Activated effector memory CD4-positive, alpha-beta T cell treated with anti-CD3 and anti-CD28 coated beads, Interleukin-2, amount 50 U/mL, for 16 hours (primary cell): ENCODE measurements at places on chromosomes 7 and 10.

- DNase-seq: no peak
Observed at GRCh38 chr10:78359640-78360091, 326.0 kb downstream of the RPS24 start.

- no peak for DNase-seq
Observed at GRCh38 chr7:39095875-39096619, 118.3 kb downstream of the POU6F2 start.

- DNase-seq: no peak
Observed at GRCh38 chr10:108749042-108749441, 1174.3 kb downstream of the XPNPEP1 start.

DNA sequence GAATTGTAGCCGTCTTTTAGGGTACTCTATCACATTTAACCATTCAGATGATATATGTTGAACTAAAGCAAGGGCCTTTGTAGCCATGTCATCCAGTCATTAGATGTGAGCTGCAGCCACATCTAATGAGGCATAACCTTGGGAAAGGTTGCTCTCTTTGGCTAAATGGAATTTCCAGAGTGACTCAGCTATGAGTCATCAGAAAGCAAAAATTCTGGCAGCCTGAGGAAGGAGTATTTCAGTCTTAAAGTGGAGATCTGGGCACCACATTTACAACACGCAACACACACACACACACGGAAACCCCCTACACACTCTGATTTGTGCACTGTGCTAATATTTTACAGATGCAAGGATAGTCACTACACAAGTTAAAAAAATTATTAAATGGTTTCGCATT, 176.9 kb upstream of the ZWINT start:
- DNase-seq: no peak

- DNase-seq: no peak
Observed at GRCh38 chr10:29737074-29737593, 102.4 kb upstream of the SVIL start.

DNA sequence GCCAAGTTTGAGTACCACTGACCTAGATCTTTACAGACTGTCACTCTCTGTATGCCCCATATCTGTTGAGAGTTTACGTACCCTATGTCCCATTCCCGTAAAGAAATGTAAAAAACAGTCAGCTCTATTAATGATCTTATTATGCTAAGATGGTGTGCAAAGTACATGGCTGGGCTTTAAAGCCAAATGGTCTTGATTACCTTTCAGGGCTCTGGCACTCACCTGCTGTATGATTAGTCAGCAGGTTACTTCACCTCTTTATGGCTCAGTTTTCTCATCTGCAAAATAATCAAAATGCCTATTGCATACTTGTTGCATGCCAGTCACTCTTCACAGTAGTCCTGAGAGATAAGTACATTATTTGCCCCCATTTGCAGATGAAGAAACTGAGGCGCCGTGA, 54.2 kb downstream of the LHFPL3 start:
- DNase-seq: no peak

DNA sequence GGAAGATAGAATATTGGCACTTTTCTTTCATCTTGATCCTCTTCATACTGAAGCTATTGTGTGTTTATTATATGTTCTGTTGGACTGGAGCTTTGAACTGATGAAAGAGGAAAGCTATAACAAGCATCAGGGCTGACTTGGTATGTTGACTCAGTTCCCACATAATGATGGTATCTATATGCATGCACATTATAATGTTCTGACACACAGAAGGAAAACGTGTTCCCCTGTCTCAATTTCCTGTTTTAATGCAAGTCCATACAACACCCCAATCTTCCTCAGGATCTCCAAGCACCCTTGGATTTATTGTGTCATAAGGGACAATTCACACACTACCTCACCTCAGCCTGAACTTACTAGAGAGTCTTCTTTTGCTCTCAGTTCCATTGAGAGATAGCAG, 8.3 kb upstream of the WASL start:
- no peak for DNase-seq

DNA sequence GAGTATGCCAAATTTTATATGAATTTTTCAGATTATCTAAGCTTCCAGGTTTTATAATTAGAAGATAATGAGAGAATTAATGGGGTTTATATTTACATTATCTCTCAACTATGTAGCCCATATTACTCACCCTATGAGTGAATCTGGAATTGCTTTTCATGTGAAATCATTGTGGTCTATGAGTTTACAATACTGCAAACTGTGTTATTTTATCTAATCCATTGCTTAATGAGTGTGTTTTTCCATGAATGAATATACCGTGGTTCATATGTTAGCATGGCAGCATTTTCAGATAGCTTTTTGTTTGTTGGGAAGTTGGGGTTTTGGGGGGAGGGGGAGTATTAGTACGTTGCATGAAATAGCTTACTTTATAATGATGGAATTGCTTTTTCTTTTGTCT, 44.5 kb downstream of the FGFBP3 start:
- DNase-seq: no peak

DNA sequence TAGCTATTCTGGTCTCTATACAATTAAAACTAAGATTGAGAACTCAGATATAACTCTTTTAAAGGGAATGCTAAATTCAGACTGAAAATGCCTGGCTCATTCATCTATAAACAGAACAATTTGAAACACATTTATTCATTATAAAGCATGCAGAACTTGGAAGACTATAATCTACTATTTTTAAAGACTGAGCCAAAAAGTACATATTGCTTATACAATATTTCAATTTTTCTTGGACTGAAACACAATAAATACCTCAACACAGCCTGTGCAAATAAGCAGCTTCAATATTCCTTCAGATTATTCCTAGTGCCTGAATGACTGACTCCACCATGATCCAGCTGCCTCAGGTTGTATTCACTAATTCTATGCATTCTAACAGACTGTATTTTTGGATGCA, 15.5 kb upstream of the PHYH start:
- DNase-seq: no peak

DNA sequence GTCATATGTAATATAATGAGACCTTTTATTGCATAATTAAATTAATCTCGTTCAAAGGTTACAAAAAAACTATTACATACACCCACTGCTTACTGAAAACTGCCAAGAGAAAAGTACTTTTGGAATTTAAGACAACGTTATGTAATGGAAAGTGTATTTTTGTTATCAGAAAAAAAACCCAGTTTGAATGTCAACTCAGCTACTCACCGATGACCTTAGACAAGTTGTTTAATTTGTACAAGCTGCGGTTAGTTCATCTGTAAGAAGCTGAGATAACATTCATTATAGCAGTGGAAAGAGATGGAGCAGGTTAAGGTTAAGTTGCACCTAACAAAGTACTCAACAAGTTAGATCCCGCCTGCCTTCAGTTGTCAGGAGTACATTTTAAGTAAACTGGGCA, 1.1 kb downstream of the PSMA2 start:
- DNase-seq: no peak
